ENCODE measurements at places on chromosomes 3 and 15. TPM values are rescaled to one million over a fixed set of nuclear protein-coding genes. Genes with fewer than 3 reads are reported as not detected.

DNA sequence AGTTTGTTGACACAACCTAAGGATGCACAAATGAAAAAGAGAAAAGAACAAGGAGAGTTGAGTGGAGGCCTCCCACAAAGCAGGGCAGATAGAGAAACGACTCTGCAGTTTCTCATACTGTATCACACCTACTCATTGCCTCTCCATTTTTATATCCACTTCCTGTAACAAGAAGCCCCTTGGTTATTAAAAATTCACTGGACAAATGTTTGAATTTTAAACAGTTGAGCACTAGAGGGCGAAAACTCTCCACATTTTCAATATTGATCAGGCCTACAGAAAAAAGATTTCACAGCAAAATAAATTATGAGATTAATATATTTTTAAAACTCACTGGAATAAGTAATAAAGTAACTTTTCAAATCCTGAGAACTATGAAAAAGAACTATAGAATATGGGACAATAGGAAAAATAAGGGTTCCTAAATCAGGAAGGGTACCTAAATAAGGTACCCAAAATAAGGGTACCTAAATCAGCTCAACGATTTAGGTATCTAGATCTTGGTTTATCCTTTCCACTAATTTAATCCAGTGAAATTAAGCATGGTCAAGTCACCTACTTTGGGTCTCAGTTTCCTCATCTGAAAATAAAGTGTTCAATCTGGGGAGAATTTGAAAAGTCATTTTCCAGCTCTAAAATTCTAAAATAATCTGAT, 47.0 kb upstream of the PPIB start:
- DNase-seq: no peak

ZPLD1 gene
- total RNA-seq: not detected

DNA sequence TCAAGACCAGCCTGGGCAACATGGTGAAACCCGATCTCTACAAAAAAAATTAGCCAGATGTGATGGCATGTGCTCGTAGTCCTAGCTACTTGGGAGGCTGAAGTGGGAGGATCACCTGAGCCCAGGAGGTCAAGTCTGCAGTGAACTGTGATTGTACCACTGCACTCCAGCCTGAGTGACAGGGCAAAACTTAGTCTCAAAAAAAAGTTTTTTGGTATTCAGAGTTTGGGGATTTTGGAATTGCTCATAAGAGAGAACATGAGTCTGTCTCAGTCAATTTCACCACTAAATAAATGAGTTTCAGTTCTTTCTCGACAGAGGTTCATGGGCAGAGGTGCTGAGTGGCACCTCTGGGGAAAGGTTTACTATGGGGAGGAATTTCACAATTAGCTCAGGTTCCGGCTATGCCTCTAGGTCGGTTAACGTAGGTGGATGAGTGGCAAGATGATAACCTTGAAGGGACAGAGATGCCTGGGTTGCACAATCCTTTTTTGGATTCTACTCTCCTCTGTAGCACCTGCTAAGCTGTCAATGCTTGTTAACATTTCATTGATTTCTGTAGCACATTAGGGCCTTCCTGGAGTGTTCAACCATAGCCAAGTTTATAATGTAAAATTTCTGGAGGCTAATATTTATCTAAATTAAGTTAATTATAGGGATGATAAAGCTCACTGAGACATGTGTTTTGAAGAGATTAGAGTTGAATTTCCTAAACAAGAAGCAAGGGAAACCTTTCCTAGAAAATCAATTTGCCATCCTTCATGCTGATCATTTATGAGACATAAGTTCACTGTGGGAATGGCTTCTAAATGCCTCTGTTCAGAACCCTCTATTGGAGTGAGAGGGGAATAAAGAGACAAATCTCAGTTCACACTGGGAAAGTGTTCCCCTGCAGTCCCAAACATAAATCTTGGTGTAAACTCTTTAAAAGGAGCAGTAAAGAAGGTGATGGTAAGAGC, 37.4 kb upstream of the DCP1A start:
- no peak for DNase-seq

GRCh38 chr3:171013822-171014748, 12.4 kb downstream of the SLC2A2 start:
- no peak for DNase-seq

MOBP gene
- total RNA-seq: 1.4 TPM

DZIP1L gene
- 3.2 TPM for total RNA-seq

GRCh38 chr3:183828538-183828870, 3.1 kb upstream of the MAP6D1 start:
- DNase-seq: no peak
